ENCODE measurements at places on chromosomes 5 and 9.

DNA sequence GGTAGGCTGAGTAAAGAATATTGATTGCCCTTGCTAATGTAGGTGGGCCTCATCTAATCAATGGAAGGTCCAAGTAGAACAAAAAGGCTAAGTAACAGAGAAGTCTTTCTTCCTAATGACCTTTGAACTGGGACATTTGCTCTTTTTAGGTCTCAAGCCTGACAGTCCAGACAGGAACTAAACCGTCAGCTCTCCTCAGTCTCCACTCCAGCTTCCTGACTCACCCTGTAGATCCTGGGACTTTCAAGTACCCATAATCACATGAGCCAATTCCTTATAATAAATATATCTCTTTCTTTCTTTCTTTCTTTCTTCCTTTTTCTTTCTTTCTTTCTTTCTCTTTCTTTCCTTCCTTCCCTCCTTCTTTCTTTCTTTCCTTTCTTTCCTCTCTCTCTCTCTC, 479.5 kb upstream of the PAPPA start:
- no peak for DNase-seq

DNA sequence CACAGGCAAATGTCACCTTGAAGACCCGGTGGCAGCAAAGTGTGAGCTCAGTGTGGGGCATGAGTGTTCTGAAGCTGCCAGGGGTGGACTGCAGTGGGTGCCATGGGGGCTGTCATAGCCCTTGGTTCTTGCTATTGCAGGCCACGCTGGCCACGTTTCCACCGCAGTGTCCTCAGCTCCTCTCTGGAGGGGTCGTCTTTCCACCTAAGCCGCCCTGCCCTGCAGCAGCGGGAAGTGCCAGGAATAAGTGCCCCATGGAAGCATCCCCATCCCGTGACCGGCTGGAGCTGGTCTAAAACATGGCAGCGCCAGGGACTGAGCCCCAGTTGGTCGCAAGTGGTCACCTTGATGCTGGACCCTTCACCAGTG, 6.9 kb downstream of the OBP2B start:
- DNase-seq: no peak

GRCh38 chr5:134945041-134945440, 22.7 kb upstream of the CATSPER3 start:
- DNase-seq: no peak

DNA sequence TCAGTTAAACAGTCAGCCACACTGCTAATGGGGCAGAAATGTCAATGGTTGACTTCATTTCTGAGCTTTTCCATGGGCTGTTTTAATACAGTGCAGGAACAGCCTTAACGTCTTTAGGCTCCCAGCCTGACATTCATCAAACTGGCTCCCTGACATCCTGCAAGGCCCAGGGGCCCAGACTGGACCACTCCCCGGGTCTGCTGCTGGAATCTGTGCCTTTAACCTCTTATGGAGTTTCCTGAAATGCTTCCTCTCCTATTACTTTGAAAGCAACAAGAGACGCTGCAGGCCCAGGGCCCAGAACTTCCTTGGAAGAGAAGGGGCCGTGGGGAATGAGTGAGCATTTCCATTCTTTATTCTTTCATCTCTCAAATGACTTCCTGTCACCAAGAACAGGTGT, 216.8 kb upstream of the PANK3 start:
- no peak for DNase-seq

DNA sequence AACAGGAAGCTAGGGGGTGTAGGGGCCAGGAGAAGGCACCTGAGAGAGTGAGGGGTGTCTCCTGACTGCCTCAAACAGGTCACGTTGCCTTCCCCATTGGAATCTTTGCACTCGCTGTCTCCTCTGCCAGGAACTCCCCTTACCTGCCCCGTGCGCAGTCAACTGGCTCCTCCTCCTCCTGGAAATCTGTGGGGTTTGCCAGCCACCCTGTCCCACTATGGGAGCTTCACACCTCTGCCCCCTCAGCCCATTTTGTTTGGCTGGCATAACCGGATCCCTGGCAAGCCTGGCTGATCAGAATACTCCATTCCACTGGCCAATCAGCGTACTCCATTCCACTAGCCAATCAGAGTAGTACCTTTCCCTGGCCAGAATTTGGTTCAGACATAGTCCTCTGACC, 10.4 kb upstream of the SLC34A1 start:
- no peak for DNase-seq
